ENCODE measurements at places on chromosomes 16 and 17.

DNA sequence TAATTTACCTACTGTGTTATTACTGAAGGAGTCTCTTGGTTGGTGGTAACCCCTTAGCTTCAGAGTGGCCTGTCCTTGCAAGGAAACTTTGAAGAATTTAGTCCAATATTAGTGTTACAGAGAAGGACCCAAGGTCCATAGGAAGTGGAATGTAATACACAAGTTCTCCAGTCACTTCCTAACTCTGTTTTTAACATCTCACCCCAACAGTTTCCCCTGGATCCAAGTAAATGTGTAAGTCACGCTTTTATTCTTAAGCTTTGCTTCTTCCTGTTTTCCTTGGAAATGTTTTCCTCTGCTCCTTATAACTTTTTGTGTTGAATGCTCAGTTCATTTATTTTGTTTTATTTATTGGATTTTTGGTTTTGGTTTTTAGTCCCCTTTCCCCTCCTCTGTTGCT lies 25.9 kb upstream of the RPRML start:
- no peak for DNase-seq

GRCh38 chr17:5608399-5609112 lies 24.2 kb upstream of the NLRP1 start:
- DNase-seq, result no peak

- DNase-seq, result no peak
These were observed 2.8 kb downstream of the ALDOA start for GRCh38 chr16:30068333-30068732.

DNA sequence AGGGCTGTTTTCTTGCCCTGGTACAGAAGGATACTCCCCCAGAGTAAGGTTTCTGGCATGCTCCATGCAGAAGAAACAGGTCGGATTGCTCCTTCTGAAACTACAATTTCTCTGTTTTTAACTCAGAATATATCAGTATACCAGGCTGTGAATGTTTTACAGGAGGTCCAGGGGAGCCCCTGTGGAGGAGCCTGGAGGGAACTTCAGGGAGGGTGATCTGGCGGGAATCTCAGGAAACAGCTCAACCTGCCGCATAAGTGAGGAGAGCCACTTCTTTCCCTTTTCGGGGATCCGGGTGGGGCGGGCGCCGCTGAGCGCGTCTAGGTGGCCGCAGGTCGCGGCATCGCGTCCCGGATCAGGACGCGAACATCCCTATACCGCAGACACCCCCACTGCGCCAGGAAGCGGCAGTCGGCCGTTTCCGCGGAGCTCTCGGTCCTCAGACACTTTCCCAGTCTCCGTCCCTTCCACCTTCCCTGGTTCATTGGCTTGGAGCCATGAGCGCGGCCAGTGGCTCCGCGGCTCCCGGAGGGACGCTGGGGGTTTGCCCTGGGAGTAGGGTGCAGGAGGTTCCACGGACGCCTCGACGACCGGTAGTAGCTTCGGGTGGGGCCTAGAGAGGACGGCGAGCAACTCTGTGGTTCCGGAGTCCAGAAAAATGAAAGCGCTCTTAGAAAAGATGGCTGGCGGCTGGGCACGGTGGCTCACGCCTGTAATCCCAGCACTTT lies 3.1 kb upstream of the ZNF764 start:
- DNase-seq, result no peak

DNA sequence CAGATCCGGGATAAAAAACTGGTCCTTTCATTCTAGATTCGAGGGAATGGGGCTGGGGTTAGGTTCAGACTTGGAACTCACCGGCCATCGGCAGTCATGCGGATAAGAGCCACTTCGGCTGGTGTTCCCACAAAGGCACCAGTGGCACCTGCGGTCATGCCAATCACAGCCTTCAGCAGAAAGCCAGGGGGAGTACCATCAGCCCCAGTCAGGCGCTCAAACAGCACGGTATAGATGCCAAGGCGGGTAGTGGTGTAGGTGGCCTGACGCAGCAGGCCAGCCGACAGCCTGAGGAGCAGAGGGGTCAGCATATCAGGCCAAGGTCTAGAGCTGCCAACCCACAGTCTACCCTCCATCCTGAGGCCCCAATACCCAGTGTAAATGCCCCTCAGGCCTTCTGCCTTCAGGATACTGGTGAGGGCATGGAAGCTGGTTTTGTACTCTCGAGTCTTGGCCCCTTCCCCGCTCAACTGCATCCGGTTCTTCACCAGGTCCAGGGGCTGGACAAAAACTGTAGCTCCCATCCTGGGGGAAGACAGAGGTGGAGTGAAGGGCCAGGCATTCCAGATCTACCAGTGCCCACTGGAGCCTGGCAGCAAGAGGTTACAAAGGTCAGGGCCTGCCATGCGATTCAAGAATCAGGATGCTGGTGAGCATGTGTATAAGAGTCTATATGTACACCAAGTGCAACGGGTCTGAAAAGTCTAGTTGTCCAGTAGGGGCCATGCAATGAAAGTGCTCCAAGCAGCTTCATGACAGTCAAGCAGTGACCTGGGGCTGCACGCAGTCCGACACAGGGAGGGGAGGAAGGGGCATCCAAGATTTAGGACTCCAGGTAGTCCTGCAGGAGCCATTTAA lies 929 bp downstream of the SLC25A11 start:
- no peak for DNase-seq

DNA sequence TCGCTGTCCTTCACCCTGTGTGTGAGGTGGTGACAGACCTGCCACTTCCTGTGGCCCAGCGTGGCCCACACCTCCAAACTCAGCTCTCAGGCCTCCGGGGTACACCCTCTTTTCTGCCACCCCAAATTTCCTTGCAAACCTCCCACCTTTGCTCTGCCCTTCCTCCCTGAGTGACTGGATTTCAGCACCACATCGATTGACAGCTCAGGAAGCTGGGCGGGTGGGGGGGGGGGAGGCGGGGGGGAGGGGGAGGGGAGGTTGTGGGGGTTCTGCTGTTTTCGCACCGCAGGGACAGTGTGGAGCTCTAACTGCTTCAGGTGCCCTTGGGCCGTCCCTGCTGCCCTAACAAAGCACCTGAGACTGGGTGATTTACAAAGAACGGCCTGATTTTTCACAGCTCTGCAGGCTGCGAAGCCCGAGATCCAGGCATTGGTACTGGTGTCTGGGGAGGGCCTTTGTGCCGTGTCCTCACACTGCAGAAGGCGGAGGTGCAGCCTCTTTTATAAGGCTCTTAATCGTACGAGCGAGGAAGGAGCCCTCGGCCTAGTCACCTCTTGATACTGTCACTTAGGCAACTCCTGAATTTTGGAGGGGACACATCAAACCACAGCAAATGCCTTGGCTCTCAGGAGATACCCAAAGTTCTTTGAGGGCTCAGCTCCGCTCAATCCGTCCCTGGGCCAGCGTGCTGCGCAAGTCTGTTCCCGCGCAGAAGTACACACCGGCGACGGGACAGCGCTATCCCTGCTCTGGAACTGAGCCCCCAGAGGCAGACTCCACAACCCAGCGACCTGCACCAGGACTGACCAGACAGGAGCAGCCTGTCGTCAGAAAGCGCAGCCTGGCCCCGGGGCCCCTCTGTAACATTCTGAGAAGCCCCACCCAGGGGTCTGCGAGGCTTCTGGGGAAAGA lies 3.6 kb downstream of the NDUFAF8 start:
- DNase-seq, result no peak

DNA sequence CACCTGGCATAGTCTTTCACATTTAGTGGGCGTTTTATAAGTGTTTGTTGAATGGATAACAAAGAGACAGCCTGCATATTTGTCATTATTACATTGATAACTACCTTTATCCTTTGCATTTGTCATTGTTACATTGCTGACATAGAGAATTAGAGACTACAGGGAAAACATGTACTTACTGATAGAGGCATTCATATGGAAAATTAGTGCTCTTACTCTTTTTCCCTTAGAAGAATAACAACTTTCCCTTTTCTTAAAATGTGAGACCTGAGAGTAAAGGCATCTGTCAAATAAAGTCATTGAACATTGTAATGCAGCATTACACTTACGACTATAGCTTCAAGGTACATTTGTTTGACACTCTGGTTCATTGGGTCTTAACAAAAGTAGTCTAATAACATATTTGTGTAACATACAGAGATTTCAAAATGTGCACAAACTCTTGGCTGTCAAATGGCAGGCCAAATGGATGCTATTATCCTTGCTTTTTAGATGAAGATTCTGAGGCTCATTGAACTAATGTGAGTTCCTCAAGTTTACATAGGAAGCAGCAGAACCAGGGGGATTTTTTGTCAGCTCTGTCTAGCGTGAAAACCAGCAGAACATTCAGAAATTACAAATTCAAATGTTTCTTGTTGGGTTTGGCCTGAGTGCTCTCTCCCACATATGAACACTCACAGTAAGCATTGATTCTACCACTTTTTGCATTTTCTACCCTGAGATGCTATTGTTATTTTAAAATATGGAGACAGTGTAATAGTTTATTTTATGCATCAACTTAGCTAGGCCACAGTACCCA lies 28.5 kb downstream of the SMIM36 start:
- DNase-seq, result no peak

DNA sequence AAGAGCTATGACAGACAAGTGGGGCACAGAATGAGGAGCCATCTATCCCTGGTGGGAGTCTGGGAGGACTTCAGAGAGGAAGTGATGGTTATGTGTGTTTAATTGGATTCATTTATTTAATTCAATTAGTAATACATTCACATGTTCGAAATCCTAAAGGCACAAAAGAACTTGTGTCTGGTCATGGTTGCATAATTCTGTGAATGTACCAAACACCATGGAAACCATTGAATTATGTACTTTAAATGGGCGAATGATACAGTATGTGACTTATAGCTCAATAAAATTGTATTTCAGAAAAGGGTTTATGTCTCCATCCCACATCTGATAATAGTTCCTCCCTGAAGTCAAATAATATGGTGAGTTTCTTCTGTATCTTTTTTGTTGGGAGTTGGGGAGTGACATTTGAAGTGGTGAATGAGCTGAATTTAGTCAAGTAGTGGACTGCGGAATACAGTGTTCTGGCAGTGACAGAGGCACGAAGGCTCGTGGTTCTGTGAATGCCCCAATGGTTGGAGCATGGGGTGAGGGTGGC lies 19.8 kb upstream of the G6PC1 start:
- DNase-seq, result no peak

GRCh38 chr17:12958786-12959185 lies 59.0 kb downstream of the ELAC2 start:
- no peak for DNase-seq

- DNase-seq, result no peak
These were observed 31.7 kb upstream of the DHX40 start for GRCh38 chr17:59533694-59534093.

DNA sequence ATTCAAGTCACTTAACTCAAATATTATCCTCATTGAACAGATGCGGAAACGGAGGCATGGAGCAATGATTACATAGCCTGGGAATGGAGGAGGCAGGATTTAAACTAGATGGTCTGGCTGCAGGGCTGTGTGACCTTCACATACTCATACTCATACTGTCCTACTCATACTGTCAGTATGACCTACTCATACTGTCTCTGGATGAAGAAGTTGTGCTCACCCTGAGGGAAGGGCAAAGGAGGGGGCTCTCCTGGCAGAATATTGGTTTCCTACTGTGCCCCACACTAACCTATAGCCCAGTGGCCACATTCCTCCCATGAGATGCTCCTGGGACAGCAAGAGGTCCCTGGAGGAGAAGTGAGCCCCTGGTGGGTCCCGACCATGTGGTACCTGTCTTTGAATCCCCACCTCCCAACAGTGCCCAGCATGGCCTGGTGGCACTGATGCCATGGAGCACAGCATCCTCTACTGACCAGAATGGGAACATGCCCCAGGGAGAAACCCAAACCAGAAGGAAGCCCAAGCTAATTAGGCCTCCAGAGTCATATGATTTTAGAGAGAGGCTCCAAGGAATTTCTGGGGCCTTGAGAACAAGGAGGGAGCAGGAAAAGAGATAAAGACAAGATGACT lies 197.3 kb upstream of the SDK2 start:
- DNase-seq, result no peak

GRCh38 chr17:72307836-72308235 lies 187.0 kb downstream of the SOX9 start:
- no peak for DNase-seq

GRCh38 chr16:27085182-27085581 lies 18.5 kb downstream of the C16orf82 start:
- no peak for DNase-seq

DNA sequence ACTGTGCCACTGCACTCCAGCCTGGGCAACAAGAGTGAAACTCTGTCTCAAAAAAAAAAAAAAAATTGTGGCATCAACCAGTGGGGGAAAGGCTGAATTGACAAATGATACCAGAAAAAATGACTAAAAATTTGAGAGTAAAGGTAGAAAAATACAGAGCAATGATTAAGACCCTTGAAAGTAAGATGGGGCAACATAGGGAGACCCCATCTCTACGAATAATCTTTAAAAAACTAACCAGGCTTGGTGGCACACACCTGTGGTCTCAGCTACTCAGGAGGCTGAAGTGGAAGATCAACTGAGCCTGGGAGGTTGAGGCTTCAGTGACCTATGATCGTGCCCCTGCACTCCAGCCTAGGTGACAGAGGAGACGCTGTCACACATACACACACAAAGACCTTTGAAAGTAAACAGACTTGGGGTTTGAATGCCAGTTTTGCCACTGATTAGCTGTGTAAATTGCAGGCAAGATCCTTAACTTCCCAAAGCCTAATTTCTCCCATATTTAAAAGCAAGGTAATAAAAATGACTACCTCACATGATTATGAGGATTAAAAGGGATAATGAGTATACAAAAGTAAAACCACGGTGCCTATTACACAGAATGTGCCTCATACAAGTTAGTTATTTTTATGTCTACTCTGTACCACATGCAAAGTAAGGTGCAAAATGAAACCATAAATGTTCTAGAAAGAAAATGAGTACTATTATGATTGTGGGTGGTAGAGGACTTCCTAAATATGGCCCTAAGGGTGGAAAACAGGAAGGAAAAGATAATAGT lies 21.7 kb upstream of the PAFAH1B1 start:
- DNase-seq, result no peak

- no peak for DNase-seq
These were observed 17.7 kb downstream of the USP10 start for GRCh38 chr16:84717484-84717883.

DNA sequence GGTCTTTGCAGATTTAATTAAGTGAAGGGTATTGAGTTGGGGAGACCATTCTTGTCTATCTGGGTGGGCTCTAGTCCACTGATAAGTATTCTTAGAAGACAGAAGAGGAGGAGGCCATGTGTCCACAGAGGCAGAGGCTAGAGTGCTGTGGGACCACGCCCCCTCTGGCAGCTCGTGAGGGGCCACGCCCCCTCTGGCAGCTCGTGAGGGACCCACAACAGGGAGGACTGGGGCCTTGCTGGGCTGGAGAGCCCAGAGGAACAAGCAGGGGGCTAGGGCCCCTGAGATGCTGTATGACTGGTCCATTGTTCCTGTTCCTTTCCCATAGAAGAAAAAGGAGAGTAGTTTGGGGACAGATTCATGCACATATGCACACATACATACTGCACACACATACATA lies 106.8 kb downstream of the METRNL start:
- no peak for DNase-seq

GRCh38 chr16:642189-643049 lies 791 bp downstream of the MCRIP2 start:
- DNase-seq, result no peak

DNA sequence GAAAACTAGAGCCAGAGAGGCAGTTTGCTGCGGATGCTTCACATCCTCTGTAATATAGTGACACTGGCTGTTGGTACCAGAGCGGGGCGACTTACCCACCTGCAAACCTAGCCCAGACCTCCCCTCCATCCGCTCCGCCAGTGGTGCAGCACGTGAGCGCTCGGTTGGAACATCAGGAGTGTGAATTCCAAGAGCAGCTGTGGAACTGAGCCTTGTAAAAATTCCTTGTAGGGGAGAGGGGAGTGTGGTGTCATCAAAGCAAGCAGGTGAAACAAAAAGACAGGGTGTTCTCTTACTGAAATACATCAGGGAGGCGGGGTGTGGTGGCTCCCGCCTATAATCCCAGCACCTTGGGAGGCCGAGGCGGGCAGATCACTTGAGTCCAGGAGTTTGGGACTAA lies 51.3 kb downstream of the CCDC42 start:
- DNase-seq, result no peak

GRCh38 chr17:76189741-76190140 lies 48.7 kb upstream of the FOXJ1 start:
- DNase-seq, result no peak
